ENCODE measurements at places on chromosomes 5 and 9.

DNA sequence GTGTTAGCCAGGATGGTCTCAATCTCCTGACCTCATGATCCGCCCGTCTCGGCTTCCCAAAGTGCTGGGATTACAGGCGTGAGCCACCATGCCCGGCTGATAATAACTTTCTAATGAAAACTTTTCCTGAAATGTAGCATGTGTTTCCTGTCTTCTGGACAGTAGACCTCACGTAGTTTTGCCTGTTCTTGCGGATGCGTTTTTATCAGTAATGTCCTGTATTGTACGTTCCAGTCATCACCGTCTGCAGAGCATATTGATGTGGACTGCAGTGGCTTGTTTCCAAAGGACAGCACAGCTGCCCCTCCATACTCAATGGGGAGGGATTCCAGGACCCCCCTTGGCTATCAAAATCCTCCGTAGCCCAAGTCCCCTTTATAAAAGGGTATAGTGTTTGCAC lies 12.8 kb downstream of the EXOC3 start:
- no peak for DNase-seq

DNA sequence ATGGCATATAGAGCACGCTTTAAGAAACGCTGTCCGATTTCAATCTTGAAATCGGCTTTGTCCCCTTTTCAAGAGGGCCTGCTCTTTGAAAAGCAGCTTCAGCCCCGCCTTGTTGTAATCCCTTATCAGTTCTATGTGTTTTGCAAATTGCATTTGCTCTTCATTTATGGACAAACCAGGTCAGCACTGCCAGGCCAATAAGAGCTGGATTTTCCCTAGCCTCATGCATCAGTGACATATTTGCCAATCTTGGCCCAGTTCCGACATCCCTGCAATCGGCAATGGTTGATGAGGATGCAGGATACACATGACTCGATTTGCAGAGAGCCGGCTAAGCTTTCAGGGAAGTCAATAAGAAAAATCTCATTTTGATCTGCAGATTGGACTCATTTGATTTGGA lies 529.1 kb upstream of the CLINT1 start:
- no peak for DNase-seq

- DNase-seq: no peak
Observed at GRCh38 chr9:91298311-91298710, 63.4 kb downstream of the AUH start.

- peak; percentile 96 for DNase-seq
Observed at GRCh38 chr5:181260720-181261319, at the start of gene TRIM52. Gene TRIM52 (minus strand): TSS chr5:181261143. CDS start chr5:181260813, 330 bp downstream.

DNA sequence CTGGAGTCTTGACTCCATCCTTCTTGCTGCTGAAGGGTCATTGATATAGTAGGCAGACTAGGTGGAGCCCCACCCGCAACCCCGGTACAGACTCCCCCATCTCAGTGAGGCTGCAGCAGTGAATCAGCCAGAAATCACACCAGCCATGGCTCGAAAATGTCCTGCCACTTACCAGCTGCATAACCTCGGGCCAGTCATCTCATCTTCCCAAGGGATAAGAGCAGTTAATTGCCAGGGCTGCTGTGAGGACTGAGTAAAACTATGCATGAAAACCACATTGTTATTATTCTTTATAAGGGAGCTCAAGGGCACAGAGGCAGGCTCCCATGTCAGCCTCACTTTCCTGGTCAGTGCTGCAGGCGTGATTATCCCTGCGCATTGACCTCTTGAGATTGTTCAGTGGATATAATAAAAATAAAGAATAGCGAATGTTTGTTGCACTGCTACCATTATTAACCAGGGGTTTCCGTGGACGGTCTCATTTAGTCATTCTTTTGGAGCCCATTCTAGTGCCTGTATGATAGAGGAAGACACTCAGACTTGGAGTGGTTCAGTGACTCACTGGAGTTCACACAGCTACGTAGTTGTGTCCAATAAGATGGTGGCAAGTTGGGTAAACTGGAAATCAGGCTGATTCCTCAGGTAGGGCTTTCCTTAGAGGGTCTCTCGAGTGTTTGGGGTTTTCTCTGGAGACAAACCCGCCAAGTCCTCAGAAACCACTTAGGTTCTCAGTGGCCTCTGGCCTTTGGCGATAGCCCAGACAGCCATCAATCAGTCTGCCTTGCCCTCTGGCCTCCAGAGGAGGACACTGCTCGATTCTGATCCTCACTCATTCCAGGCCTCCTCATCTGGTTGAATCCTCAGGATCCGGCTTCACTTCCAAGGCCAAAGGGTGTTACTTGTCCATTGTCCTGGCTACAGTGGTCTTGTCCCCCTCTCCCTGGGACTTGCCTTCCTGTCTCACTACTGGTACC lies 39.9 kb downstream of the COL15A1 start:
- no peak for DNase-seq

DNA sequence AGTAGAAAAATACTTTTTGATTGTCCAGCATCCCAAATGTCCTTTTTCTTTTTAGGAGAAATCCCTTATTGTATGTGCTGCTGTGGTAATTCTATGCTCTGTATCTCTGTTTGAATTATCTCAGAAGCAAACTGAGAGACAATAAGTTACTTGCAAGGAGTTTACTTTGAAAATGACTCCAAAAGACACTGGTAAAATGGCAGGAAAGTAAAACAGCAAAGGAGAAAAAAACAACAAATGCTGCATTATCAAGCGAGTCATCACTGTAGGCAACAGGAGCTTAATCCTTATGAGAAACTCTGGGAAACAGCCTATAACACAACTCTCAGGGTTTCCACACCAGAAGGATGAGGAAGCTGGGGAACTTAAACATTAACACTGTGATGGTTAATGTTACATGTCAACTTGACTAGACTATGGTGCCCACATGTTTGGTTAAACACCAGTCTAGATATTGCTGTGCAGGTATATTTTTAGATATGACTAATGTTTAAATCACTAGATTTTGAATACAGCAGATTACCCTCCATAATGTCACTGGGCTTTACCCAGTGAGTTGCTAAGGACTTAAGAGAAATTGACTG lies 92.6 kb upstream of the GAS1 start:
- no peak for DNase-seq

GRCh38 chr9:127311239-127311741 lies 46.7 kb downstream of the GARNL3 start:
- DNase-seq: no peak

DNA sequence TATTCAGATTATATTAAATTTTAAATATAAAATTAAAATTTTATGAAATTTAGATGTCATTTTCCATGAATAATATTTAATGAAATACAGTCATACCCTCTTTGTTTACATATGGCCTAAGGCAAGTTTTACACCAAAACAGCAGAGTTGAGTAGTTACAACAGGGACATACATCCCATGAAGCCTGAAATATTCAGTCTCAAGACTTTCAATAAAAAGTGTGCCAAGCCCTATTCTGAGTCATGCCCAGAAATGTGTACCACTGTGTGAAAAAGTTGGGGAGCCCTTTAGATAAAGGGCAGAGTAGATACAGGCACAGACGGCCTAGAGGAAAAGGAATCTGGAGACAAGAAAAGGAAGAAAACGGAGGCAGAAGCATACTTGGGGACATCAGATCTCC lies 261.3 kb downstream of the SGCD start:
- DNase-seq: no peak

DNA sequence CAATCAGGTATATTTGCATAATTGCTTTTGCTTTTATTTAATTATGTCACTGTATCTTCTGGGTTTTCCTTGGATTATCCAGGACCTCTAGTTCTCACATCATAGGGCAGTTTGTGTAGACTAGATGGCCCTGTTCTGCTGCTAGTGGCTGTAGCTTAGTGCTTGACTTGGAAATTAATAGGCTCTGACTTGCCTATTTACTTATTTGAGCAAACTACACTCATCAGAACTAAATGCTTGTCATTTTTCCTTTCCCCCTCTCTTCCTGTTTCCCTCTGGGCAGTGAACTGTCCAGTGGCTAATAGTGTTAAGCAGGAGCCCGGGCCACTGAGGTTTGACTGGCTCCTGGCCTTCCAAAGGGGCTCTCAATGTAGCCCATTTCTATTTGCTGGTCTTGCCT lies 135.7 kb downstream of the MAN2A1 start:
- DNase-seq: no peak

GRCh38 chr9:134145262-134145661 lies 9.4 kb downstream of the WDR5 start:
- no peak for DNase-seq

DNA sequence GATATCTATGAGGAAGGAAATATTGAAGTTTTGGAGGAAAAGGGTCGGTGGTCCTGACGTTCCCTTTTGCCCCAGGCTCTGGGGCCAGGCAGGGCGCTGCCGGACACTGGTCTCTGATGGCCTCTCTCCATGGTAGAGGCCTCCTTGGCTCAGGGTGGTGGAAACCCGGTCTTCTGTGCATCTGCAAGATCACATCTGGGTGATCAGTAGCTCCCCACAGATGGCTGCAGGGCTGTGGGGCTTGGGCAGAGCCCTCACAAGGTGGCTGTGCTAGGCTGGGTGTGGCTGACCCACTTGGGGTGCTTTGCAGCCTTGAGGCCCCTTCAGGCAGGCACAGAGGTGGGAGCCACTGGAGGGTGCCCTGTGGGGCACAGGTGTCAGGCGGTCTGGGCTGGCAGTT lies 53.9 kb upstream of the RNU6ATAC start:
- DNase-seq: no peak

DNA sequence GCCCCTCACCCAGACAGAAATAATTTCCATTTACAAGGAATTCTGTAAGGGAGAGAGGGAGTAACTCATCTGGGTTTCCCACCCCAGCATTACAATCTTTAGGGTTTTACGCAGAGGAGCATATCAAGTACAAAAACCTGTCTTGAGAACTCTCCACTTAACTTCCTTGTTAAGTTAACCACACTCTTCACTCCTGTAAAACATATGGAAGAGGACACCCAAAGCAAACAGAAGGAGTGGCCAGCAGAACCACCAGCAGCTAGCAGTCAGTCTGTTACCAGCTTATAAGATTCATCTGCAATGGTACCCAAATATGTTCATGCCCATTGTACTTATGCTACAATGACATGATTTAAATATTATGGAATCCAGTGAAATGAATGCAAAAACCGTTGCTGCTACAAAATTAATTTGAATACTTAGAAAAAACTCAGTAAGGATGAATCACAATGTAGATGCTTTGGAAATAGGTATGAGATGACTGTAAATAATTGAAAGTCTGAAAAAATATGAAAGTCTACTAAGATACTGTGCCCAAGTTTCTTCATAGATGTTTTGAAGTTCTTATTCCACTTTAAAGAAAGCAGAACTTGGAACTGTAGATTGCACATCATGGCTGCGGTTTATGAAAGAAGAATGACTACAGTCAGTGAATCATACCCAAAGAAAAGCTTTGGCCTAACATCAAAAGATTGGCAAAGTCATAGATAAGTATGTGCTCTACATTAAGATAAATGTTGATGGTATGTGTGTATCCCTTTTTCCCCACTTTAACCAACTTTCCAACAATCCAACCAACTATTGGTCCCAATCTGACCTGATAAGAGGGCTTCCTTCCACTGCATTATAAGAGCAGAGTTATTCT lies 233.6 kb downstream of the ACTL7B start:
- DNase-seq: no peak

DNA sequence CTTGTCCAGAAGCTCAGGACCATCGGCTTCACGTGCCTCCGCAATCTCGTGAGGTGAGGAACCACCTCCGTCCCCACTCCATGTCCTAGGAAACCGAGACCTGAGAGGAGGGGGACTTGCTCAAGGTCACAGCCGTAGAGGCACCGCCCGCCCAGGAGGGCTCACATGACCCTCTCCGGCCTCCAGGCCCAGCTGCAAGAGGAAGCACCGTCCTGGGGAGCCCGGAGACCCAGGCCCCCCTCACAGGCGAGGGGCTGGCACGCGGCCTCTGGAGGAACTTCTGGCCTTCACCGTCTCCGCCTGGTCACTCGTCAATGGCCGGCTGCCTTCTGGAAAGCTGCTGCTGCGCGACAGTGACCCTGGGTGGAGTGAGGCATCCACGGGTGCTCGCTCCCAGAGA lies 24.2 kb downstream of the FAM78A start:
- no peak for DNase-seq

GRCh38 chr9:108591121-108591520 lies 264.7 kb downstream of the ACTL7B start:
- DNase-seq: no peak

GRCh38 chr9:97373331-97373730 lies 38.6 kb upstream of the TDRD7 start:
- DNase-seq: no peak

DNA sequence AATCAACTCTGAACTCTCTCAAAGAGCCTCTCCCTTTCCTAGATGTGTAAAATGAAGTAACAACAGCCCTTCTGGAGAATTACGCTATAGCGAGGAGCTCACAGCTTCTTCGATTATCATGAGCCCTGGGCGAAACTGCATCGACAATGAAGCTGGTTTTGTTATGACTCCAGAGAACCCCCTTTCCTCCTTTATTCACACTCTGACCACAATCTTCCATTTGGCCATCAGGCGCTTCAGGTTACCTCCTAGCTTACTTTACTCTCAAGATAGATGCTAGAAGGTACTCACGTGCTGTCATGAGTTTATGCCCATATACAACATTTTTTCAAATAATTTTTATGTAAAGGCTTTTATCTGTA lies 362.7 kb upstream of the RFX3 start:
- DNase-seq: no peak

DNA sequence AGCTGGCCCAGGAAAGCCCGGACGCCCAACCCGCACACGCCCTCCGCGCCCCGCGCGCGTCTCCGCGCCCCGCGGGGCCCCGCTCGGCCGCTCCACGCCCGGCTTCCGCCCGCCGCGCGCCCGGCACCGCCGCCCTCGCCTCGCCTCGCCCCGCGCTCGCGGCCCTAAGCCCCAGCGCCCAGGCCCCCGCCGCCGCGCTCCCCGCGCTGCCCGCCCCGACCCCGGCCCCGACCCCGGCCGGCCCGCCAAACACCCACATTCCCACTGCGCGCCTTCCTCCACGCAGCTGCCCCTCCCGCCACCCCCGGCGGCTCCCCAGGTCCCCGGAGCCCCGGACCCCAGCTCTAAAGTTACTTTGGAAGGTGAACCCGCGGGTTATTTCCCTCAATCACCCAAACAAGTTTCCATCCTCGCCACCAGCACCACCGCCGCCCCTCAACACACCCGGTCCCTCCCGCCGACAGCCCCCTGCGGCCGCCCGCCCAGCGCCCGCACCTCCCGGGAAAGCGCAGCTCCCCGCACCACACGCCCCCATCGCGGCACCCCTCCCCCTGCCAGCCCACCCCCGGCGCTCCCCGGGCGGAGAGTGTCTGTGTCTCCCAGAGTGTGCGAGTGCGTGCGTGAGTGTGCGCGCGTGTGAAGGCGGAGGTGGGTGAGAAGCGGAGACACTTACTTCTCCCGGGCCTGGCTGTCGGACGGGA lies 439 bp downstream of the SSBP2 start:
- DNase-seq: peak; percentile 31

DNA sequence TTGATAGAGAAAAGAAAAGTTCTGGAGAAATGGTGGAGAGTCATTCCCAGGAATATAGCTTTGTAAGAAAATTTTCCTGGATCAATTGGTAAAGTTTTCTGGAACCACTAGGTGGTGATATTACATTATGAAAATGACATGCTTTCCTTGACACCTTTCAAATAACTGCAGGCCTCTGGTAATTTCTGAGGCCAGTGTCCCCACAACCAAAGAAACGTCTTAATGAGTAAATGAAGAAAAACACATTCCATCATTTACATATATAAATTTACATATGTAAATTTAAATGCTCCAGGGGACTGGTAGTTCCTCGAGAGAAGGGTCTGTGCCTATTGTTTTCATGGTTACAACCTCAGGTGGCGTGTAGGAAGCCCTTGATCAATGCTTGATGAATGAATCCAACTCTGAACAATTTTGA lies 17.2 kb upstream of the RGS3 start:
- peak; percentile 31 for DNase-seq

GRCh38 chr5:173590436-173591055 lies 25.9 kb downstream of the BOD1 start:
- DNase-seq: no peak

- no peak for DNase-seq
Observed at GRCh38 chr5:124480022-124480421, 266.4 kb downstream of the ZNF608 start.

Measured in MM.1S (cell line).